ENCODE measurements at places on chromosomes 11 and 22.

GRCh38 chr11:48036011-48036410 lies 55.7 kb downstream of the PTPRJ start:
- DNase-seq: peak; percentile 21

GRCh38 chr22:44404341-44405020 lies 91.7 kb upstream of the SHISAL1 start:
- DNase-seq: no peak

GRCh38 chr11:57763568-57763967 lies 2.0 kb downstream of the CTNND1 start:
- peak; percentile 58 for DNase-seq

DNA sequence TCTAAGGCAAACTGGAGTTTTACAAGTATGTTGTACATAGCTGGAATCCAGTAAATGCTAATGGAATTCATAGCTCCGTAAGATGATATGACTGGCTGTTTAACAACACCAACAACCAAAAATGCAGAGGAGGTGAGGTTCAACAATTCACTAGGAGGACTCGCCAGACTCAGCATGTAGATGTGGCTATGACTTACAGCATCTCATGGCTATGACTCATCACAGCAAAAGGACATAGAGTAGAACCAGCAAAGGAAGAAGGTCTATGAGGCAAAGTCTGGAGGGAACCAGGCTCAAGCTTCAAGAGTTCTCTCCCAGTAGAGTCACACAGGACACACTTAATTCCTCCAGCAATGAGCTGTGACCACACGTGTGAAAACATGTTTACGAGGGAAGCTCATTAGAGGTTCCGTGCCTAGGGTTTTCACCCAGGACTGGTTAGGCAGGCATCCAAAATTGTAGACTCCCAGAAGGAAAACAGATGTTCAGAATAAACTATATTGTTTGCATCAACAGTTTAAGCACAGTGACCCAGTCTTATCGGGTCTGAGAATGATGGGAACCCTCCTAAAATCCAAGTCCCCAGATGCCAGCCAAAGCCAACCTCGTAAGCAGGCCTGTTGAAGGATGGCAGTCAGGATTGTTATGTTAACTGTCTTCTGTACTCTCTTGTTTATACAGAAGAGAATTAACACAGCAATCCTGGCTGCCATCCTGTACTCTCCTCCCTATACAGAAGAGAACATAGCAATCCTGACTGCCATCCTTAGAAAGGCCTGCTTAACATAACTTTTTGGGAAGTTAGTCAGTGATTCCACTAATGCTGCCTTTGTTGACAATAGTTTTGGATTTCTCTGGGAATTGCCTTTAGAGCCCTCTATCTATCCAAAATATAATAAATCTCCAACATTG lies 116.6 kb downstream of the LARGE1 start:
- DNase-seq: peak; percentile 1

DNA sequence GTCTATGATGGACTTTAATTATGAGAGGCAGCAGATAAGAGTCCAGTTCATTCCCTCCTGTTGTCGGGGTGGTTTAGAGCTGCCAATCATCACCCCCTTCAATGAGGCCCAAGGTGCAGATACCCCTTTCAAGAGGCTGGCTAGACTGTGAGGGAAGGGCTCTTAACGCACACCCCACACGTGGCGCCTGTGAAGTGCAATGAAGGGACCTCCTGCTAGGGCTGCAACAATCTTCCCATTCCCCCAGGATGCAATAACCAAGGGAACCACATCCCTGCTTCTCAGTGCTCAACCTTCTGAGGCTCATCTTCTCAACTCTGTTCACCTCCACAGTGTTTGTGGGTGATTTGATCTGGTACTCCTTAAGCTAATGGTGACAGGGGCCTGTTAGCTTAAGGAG lies 19.0 kb downstream of the TENM4 start:
- no peak for DNase-seq

DNA sequence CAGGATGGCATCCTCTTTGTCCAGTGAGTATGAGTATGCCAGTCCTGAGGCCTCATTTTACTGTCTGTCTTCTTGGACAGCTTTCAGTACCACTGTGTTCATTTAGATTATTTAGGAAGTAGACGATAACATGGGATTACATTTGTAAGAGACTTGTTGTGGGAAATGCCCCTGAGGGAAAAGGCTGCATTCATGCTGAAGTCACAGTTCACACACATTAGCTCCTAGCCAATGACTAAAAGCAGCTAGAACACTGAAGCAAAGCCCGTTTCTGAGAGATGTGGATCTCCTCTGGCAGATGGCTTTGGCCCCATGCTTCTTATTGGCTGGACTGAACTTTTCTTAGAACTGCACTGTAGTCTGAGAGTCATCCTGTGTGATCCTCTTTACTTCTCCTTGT lies 242.4 kb downstream of the FAM76B start:
- DNase-seq: no peak

DNA sequence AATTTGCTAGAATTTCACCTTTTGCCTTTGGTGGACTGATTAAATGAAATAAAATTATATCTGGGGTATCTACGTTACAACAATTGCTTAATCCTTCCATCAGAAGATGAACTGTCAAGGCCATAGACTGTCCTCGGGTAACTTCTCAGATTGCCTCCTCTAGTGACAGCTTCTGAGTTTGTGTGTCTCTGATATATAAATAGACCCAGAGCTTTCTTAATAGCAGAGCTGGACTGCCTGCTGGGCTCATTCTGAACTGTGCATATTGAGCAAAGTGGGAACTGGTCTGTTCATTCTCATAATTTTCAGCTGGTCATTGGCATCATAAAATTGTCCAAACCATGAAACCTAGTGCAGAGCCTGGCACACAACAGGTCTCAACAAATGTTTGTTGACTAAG lies 99.1 kb upstream of the GRAMD1B start:
- DNase-seq: no peak

DNA sequence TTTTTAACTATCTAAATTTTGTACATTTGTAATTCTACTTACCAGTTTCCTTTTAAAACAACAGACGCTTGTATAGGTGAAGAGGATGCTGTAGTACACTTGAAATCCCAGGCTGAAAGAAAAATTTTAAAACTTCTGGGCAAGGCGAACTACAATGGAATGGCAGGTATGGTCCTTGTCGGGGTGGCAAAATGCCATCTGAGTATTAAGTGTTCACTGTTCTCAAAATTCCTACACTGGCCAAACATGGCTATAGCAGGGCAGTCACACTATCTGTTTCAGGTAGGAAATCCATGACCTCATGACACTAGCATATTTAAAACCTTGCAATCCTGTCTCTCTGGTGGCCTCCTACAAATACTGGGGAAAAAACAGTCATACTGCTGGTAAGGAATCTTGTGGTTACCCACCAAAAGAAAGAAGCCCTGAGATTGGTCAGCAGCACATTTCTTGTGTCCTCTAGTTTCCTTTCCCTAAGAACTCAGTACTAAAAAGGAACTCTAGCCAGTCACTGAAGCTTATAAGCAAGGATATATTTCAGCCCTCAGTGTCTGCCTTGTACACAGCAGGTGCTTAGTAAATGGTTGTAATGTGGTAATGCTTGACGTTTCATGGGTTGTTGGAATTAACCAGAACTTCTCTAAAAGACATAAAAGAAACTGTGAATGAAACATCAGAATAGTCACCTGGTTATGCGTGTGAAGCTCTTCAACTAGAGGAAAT lies 5.2 kb upstream of the ZC3H12C start:
- peak; percentile 74 for DNase-seq

DNA sequence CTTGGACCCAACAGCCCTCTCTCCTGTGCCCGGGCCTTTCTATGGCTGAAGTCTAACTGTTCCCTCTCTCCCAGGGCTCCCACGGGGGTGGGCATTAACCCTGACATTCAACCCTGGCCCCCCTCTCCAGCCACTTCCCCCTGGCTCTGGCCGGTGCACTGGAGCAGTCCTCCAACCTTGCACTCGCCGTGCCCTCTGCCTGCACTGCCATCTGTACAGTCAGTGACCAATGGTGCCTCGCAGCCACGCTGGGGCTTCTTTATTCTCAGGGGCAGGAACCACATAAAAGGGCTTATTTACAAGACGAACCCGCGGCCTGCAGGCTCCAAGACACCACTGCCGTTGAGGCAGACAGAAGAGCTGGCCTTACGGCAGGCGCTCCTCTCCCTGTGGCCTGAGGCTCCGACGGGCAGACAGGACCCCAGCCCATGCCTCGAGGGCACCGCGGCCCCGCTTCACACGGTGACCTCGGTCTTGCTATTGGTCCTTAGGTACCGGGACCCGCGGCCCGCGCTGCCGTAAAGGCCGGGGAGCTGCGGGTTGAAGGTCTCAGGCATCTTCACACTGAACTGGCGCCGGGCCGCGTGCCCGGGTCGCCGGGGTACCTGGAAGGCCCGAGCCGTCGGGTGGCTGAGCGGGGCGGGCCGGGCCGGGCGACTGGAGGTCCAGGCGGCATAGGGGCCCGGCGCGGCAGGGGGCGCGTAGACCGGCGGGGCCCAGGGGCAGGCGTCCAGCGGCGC lies 5.4 kb downstream of the SHISA8 start:
- no peak for DNase-seq

- no peak for DNase-seq
Observed at GRCh38 chr11:882596-882995, 28.0 kb downstream of the CHID1 start.

DNA sequence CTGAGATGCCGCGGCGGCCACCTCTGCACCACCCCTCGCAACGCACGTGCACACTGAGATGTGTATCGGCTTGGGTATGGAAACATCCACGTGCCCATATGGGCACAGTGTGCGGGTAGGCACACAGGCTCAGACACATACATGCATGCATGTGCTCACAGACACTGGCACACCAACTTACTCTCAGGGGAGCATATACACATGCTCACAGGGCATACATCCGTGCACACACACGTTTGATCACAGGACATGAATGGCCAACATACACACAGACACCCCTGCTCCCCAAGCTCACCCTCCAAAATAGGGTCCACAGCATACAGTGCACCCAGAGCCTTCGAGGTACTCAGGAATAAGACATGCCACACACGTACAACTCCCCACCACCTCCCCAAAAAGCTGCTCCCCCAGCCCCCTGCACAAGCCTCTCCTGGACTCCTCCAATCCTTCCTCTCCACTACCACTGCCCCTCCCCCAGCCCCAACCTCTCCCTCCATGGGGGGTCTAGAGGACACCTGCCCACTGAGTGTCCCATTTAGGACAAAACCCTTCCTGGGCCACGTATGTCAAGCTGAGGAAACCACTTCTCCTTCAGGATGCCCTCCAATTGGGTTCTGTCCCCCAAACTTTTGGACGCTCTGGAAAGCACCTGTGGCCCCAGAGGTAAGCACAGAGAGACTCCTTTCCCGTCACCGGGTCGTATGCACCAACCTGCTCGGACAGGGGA lies 53.1 kb downstream of the SLC22A12 start:
- DNase-seq: no peak

DNA sequence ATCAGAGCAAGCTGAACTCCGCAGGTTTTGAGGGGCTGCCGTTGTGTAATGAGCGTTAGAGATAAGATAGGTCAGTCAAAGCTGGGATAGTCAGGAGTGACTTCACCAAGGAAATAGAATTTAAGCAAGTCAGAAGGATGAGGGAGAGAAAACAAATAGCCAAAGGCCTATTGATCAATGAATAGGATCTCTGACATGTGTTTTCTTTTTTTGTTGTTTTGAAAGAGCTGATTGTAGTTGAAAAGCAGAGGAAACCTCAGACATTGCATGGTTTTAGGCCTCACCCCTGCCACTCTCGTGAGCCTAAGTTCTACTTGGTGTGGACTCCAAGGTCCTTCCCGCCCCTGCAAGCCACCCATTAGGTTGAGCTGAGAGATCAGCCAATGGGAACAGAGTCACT lies 3.2 kb downstream of the EIF3L start:
- DNase-seq: no peak

GRCh38 chr22:42648368-42649245 lies 585 bp downstream of the CYB5R3 start:
- peak; percentile 60 for DNase-seq

DNA sequence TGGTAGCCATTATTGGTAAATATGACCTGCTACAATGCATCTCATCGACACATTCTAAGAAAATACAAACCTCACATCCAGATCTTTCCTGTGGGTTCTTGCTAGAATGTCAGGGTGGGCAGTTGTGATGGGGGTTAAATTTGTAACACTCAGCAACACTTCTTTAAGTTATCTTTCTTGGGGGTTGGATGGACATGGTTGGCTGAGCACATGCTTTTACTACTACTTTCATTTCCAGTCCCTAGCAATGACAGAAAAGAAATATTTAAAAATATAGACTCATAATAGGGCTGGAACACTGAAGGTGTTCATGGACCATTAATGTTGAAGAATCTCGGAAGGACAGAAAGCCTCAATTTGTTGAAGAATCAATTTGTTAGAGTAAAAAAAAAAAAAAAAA lies 57.6 kb downstream of the APOL3 start:
- DNase-seq: no peak

DNA sequence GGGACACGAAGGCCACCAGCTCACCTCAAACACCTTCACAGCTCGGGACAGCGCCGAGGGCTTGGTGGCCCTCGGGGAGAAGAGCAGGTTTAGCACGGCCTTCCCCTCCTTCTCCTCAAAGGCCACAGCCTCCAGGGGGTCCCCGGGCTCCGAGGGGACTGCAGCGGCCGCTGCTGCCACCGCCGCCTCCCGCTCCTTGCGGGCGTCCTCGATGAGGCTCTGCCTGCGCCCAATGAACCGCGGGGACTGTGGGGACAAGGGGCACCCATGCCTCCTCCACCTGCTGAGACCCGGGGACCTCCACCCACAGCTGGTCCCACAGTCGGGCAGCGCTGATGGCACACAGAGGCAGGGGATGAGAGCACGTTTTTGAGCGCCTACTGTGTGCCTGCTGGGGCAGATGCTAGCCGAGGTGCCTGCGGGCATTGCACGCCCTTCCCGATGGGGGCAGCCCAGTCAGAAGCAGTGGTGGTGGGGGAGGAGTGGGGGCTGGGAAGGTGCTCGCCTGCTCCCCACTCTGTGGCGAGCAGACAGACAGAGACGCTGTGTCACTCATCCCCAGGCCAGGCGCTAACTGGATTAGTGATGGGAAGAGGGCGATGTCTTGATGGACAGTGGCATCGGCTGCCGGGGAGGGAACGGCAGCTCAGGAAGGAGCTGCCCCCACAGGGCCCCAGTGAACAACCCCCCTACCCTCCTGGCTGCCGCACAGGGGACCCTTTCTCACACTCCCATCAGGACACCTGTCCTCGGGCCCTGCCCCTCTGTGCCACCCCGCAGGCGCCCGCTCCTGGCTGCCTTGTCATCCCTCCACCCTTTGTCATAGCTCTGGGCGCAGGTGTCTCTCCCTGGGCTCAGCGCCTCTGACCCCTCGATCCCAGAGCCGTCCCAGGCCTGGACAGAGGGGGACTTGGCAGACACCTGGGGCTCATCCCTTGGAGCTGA lies 1.7 kb downstream of the TH start:
- DNase-seq: no peak

DNA sequence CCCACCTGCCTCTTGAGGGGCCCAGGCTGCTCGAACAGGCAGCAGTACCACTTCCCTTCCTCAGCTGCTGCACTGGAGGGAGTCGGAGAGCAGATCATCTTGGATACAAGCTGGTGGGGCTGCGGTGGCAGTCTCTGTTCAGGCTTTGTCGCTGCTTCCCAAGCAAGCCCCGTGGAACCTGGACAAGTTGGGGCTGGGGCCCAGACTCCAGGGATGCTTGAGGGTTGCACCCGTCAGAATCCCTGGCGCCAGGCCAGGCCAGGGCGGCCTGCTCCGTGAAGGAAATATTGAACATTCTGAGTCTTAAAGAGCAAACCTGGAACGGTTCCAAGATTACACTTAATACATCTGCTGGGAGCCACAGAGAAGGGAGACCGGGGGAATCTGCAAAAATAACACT lies 310.1 kb upstream of the SORL1-AS1 start:
- peak; percentile 43 for DNase-seq

Data from EL (cell line).